ENCODE measurements at places on chromosomes 16 and 17.

GRCh38 chr17:33493566-33493965 lies 200.5 kb upstream of the ASIC2 start:
- DNase-seq, result no peak

DNA sequence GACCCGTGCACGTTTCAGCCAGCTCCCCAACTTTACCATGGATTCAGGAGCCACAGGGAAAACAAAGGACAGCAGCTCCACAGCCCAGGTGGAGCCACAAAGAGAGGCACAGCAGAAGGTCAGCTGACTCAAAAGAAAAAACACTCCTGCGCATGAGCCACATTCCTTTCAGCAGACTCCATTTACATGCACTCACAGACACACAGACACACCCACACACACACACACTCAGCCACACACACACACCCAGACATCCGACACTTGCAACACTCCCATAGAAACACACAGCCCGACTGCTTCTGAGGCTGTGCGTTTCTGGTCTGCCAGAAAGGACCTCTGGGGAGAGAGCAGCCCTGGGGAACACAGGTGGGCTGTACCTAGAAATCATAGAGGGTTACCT lies 2335.5 kb downstream of the TP53TG3F start:
- no peak for DNase-seq

- no peak for DNase-seq
Measured at GRCh38 chr16:27481282-27481934, 68.3 kb downstream of the GTF3C1 start.

GRCh38 chr17:72614871-72615626 lies 477.4 kb downstream of the SLC39A11 start:
- DNase-seq, result peak; percentile 55

DNA sequence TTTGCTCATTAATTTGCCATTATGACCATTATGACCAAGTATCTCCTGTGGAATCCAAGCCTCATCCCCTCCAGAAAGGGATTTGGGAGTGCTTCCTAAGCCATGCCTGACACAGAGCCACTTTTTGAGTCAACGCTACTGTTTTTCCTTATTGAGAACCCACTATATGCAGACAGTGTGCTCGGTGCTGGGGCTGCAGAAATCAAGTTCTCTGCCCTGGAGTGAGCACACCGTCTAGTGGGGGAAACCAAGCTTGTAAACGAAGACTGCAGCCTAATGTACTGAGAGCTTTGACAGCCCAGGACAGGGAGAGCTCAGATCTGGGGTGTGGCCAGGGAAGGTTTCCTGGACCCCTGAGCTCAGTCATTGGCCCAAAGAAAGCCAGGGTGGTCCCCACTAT lies 111.0 kb downstream of the ENGASE start:
- no peak for DNase-seq

DNA sequence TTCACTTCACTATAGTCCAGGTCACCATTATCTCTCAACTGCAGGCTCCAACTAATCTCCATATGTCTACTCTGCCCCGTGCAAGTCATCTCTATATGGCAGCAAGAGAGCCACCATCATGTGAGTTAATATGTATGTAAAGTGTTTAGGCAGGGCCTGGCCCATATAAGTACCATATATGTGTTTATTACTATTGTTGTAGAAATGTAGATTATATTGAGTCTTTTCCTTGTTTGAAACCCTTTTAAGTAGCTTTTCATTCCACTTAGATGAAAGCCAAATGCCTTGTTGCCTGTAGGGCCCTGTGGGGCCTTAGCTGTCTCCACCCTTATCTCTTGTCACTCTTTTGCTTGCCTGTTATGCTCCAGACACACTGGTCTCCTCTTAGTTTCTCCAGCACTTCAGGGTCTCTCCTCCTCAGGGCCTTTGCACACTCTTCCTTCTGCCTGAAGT lies 164.0 kb downstream of the PHKB start:
- DNase-seq, result no peak

DNA sequence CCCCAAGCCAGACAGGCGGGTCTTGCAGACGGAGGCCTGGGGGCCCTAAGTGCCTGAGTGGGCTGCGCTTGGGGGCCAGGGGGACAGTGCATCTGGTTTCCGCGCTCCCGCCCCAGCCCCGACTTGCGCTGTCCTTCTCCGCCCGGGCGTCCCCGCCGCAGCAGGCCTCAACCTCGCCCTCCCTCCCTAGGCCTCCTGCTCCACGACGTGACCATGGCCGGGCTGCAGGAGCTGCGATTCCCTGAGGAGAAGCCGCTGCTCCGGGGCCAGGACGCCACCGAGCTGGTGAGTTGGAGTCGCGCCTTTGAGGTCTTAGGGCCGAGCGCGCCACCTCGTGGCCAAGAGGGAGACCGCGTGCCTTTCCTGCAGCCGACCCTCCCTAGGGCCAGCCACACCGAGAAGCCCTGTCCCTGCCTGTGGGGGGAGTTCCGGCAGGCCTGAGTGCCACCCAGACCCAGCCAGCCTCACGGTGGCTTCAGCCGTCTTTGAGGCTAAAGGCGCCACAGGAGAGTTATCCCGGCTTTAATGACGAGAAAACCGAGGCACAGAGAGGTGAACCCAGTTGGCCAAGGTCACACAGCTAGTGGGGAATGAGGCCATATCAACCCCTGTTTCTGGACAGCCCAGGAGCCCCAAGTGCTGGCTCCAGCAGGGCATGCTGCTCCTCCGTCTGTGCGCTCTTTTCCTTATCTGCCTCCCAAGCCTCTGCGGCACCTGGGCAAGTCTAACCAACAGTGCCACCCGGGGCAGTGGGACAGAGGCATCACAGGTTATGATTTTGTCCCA lies 12.2 kb upstream of the NDRG4 start:
- no peak for DNase-seq

- DNase-seq, result no peak
Measured at GRCh38 chr17:14701886-14702285, 401.0 kb downstream of the HS3ST3B1 start.

DNA sequence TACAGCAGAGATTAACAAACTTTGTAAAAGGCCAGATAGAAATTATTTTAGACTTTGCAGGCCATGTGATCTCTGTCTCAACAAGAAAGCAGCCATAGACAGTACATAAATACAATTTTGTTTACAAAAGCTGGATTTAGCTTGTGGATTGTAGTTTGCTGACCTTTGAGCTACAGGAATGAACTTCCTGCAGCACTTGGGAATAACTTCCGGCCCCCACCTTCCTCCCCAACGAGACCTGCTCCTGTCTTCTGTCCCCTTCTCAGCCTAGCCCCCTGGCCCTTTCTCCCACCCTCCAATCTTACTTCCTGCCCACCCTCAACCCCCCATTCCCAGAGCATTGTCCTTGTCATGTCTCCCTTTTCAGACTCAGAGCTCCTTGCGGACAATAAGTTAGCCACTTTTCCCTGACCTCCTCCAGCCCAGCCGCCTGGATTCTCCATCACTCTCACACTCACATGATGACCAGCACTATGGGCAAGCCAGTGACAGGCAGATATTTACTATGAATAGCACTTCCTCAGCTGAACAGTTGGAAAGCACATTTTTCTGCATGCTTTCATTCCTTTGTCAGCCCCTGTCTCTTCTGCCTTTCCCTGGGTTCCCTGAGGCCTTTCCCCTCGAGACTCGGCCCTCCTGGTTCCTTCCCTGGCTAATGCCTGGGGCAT lies 27.6 kb upstream of the DLX3 start:
- DNase-seq, result no peak

GRCh38 chr16:31081428-31082351 lies 7.1 kb downstream of the PRSS53 start:
- DNase-seq, result no peak

DNA sequence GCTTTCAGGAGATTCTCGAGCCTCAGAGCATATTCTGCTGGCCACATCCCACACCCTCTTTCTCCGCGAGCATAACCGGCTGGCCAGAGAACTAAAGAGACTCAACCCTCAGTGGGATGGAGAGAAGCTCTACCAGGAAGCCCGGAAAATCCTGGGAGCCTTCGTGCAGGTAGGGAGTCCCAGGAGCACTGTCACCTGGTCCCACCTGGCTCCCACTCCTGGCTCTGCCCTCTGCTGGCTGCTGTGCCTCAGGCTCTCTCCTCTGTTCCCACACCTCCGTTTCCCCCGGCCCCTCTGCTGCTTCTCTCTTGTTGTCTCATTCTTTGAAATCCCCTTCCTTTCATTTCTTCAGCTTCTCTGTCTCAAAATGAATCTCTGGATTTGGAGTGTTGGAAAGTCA lies 16.4 kb downstream of the LPO start:
- no peak for DNase-seq

DNA sequence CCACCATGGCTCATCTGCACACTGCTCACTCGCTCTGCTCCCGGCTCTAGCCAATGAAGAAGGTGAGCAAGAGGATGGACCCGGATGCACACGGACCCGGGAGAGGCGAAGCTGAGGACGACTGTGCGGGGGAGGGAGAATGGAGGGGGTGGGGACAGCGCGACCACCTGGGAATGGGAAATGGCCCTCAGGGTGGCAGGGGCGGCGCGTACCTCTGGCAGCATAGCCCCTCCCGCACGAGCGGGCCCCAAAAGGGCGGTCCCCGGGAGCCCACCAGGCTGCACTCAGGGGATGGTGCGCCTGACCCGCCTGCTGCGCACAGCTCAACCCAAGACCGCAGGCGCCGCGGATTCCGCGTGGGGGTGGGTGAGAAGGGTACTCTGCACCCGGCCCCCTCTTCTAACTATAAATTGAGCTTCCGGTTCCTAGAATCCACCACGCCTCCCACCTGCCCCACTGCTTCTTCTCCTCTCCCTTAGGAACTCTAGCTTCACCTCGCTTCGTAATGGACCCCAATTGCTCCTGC lies 6.1 kb downstream of the MT1H start:
- no peak for DNase-seq

DNA sequence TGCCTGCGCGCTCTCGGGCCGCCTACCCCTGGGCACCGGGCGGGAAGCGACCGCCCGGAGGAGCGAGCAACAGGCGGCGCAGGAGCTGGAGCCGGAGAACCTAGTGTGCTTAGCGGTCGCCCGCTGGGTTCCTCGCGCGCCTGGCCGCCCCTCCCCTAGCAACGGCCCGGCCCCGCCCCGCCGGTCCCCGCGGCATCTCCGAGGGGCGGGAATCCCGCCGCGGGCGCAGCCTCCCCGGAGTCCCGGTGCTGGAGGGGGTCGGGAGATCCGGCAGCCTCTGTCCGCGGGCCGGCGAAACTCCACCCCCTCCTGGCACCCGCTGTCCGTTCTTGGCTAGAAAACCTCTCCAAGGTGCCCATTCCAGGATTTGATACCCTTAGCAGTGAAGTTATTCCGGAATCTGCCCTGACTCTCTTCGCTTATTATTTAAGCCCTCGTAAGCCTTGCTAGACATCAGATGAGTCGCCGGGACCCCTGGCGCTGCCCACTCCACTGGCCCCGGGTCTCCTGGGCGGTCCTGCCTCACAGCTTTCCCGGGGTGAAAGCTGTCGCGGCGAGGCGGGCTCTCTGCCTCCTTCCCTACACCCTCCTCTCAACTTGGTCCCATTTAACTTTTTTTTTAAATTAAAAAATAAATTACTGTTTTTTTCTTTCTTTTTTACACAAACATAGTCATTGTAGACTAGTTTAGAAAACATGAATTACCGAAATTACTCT lies at the start of gene RPRML:
RPRML (minus strand) TSS at position 107 of the 717 bp plus-strand sequence. CDS start 246 bp downstream, outside the sequence.
- no peak for DNase-seq

GRCh38 chr17:50144845-50145531 lies 5.5 kb downstream of the PPP1R9B start:
- DNase-seq, result no peak

DNA sequence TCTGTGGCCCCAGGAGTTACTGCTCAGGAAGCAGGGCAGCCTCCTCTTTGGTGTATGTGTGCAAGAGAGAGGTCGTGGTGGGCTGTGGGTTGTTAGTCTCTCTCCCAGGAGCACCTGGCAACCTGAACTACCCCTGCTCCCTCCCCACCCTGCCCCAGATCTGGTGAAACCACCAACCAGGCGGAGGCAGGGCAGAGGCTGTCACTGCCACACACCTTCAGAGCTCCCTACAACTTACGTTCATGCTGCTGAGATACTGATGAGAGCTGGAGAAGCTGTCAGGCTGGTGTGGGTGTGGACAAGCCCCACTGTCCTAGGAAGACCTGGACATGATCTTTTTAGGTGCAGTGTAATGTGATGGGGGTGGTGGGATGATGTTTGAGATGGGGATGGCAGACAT lies 24.3 kb downstream of the GOSR2 start:
- no peak for DNase-seq

GRCh38 chr17:33838281-33838680 lies 416.8 kb upstream of the CCL2 start:
- no peak for DNase-seq

GRCh38 chr17:42937712-42938596 lies 26.3 kb downstream of the AARSD1 start:
- no peak for DNase-seq

DNA sequence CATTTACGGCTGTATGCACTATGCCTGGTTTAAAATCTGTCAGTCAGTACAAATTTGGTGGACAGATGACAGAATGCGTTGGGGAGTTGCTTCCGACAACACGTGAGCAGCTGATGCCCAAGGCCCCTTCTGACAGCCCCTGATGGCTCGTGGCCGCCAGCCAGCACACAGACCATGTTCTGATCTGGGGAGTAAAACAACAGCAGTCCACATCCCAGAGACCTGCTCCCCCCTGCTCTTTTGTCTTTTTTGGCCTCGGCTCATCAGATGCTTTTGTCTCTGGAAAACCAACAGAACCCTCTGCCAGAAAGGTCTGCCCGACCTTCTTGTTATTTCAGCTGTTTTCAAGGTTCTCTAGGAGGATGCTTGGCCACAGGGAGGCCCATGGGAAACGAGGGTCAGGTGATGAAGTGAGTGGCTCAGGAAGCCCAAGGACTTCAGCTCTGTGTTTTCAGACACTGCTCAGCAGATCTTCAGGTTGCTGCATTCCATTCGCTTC lies 10.8 kb downstream of the ARSG start:
- DNase-seq, result no peak

- no peak for DNase-seq
Measured at GRCh38 chr16:78791011-78791410, 691.6 kb downstream of the WWOX start.
